ENCODE measurements at places on chromosomes 3 and 15.

GRCh38 chr3:136023264-136023978, 57.9 kb downstream of the PPP2R3A start:
- no peak for DNase-seq

DNA sequence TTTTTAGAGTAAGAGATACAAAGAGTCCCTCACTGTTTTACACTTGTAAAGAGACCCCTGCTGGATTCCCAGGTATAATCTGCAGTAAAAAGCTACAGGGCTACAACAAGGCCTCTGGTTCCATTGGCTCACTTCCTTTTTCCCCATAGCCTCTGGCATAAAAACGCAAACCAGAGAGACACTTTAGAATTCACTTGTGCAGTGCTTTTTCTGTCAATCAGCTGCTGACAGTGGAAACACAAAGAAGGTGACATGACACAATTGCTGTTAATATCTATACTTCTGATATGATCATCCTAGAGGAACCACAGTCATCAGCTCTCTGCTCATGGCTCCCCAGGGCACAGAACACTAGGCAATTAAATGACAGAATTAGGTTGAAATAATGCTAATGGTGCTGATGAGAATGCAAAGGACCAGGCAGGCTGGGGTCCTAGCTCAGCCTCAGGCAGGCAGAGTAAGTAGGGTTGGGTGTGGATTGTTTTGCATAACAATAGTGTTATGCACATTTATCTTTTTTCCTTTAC, 667.9 kb upstream of the CFAP20DC start:
- DNase-seq, result no peak

DNA sequence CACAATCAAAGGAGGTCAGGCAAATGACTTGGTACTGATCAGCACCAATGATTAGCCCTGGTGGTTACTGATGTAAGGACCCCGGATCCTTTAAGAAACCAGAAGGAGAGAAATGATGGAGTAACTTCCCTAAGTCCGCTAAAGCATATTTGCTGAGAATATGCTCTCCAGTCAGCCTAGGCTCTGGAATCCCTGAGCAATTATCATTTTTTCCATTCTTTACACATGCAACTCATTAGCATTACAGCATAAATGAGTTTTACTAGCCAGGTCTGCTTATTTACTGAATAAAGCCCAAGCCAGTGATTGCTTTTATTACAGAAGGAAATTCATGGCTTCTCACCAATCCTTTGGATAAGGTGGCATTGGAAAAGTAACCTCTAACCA, 139.2 kb upstream of the WNT5A start:
- no peak for DNase-seq

DNA sequence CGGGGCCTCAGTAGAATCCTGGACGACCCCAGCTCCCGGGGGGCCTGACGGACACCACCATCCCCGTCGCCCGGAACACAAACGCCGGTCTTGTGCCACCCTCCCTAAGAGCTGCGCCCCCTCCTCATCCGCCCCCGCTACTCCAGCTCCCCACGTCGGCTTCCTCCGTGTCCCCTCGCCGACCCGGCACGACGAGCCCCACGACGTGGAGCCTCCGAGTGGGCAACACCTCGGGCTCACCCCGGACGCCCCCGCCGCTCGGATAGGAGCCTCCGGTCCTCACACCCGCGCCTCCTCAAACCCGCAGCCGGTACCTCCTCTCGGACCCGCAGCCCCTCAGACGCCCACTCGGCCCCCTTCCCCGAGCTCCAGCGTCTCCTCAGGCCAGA, 525 bp downstream of the NPTN start:
- DNase-seq, result no peak

GRCh38 chr15:83112956-83113299, 5.5 kb downstream of the TM6SF1 start:
- no peak for DNase-seq

GRCh38 chr3:44896440-44896839, 22.0 kb downstream of the TGM4 start:
- DNase-seq, result no peak

DNA sequence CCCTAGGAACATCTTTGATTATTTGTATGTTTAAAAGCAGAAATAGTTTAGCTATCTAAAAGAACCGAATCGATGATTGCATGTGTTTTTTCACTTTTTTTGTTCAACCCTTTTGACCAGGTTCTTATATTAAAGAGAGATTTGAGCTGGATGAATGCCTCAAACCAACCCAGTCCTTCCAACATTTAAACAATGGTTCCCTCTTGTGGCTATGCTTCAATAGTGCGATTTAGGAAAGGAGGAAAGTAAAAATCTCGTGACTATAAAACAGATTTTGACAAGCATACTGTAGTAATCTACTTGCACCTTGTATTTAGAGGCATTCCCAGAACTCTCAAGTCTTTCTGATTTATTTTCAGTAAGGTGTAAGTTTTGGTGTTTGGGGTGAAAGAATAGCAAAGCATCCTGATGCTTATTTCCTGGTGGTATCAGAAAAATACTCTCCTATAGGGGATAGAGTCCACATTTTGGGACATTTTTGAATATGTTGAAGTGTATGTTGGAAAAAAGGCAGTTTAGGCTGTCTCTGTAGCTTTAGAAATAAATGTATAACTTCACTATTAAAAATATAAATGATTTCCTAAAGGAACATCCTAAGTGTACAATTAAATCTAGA, 159.6 kb upstream of the KCNH8 start:
- no peak for DNase-seq

- no peak for DNase-seq
Measured at GRCh38 chr3:123656691-123657090, 71.8 kb upstream of the HACD2 start.
